IMR-90 (cell line): ENCODE measurements at places on chromosomes 5 and 9.

DNA sequence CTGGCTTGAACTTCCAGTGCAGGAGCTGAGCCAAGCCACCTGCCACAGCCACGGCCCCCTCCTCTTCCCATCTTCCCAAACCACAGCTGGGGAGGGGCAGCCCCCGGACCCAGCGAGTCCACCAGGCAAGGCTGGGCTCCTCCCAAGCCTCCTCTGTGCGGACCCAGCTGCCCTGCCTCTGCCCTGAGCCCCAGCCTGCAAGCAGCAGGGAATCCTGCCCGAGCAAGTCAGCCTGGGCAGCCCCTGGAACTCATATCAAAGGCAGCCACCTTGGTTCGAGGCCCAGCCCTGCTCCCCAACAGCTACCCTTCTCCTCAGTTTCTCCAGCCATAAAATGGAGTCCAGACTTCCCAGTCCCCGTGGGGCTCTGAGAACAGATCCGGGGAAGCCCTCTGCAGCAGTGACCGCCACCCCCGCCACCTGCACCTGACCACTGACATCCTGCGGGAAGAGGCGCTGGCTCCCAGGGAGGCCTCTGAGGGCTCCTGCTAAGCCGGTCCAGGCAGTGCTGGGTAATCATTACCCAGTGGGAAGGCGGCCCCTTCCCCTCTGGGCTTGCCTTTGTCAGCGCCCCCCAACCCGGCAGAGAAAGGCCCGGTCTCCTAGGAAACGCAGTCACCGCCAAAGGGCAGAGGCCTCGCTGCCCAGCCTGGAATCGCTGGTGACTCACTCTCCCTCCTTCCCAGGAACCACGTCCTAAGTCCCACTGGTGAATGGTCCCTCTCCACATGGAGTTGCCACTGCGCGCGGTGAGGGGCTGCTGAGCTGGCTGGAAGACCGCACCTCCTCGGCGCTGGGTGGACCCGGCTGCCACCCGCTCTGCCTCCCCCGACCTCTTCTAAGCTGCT is 1.5 kb downstream of the VAV2 start:
- H3K27me3 ChIP-seq, result no peaks in the 10 kb centered on the region
- peak; percentile 85 for DNase-seq
- peak overlapping the region; percentile 73 for H3K4me3 ChIP-seq
- no peaks in the 10 kb centered on the region for H3K36me3 ChIP-seq
- peak overlapping the region; percentile 75 for H3K27ac ChIP-seq

GRCh38 chr9:133709015-133709611 is 29.0 kb downstream of the SARDH start:
- no peaks in the 10 kb centered on the region for H3K36me3 ChIP-seq
- no peak overlapping the region for H3K4me3 ChIP-seq
- H3K4me1 ChIP-seq, result peaks cover 19% of the 10 kb centered on the region
- H3K27me3 ChIP-seq, result no peaks in the 10 kb centered on the region
- no peak overlapping the region for H3K27ac ChIP-seq

DNA sequence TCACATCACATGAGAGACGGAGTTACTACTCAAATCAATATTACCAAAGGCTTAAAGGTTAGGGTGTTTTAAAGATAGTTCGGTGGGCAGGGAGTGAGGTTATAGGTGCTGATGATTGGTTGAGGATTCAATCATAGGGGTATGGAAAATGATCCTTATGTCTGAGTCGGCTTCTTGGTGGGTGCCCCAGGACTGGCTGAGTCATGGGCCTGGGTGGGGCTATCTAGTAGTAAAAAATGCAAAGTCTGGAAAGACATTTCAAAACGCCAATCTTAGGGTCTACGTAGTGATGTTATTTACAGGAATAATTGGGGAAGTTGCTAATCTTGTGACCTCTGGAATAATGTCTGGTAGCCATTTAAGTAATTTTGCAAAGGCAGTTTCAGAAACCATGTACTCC is 15.2 kb upstream of the SPIN1 start:
- H3K27ac ChIP-seq, result no peak overlapping the region
- no peaks in the 10 kb centered on the region for H3K27me3 ChIP-seq
- H3K4me1 ChIP-seq, result no peaks in the 10 kb centered on the region
- no peak overlapping the region for H3K4me3 ChIP-seq

DNA sequence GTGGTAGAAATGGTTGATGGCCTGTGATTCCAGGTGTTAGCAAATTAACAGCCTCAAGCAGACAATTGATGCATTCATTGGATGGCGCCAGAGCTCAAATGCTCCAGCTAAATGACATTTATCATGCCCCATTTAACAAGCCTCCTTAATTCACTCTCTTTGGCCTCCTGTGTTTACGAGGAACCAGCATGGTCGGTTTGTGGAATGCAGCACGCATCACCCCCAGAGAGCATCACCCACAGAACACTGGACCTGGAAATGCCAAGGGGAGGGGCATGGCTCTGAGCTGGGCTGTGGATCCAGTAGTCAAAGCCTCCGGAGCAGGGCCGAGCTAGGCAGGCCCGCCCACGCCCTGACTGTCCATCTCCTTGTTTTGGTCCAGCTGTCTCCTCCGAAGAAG is 434.0 kb downstream of the GADD45G start:
- no peak for DNase-seq
- H3K27me3 ChIP-seq, result no peaks in the 10 kb centered on the region

GRCh38 chr9:111598733-111599091 is 735 bp downstream of the PTGR1 start:
- peak overlapping the region; percentile 57 for H3K4me3 ChIP-seq
- 0 out of 2 replicates have a peak, but pooled peaks cover 2% of the 10 kb centered on the region for H3K4me1 ChIP-seq
- peak; percentile 62 for DNase-seq
- H3K36me3 ChIP-seq, result peaks cover 17% of the 10 kb centered on the region

GRCh38 chr5:156327296-156327695 is 332 bp downstream of the SGCD start:
- peaks cover 10% of the 10 kb centered on the region for H3K4me1 ChIP-seq
- peak overlapping the region; percentile 89 for H3K27ac ChIP-seq
- H3K36me3 ChIP-seq, result peaks cover 10% of the 10 kb centered on the region
- H3K27me3 ChIP-seq, result no peaks in the 10 kb centered on the region
- DNase-seq, result no peak
- H3K4me3 ChIP-seq, result peak overlapping the region; percentile 72
